ENCODE measurements at places on chromosomes 3 and 15.

- no peak for DNase-seq
Measured at GRCh38 chr3:12886106-12886679, 44.8 kb upstream of the RPL32 start.

GRCh38 chr3:137990427-137990826, 19.5 kb upstream of the CLDN18 start:
- DNase-seq, result no peak

GRCh38 chr3:4850211-4850927, 128.9 kb upstream of the BHLHE40 start:
- no peak for DNase-seq

- DNase-seq, result no peak
Measured at GRCh38 chr3:71495708-71496472, 87.6 kb downstream of the FOXP1 start.

- no peak for DNase-seq
Measured at GRCh38 chr3:74605437-74605836, 9.0 kb downstream of the CNTN3 start.

DNA sequence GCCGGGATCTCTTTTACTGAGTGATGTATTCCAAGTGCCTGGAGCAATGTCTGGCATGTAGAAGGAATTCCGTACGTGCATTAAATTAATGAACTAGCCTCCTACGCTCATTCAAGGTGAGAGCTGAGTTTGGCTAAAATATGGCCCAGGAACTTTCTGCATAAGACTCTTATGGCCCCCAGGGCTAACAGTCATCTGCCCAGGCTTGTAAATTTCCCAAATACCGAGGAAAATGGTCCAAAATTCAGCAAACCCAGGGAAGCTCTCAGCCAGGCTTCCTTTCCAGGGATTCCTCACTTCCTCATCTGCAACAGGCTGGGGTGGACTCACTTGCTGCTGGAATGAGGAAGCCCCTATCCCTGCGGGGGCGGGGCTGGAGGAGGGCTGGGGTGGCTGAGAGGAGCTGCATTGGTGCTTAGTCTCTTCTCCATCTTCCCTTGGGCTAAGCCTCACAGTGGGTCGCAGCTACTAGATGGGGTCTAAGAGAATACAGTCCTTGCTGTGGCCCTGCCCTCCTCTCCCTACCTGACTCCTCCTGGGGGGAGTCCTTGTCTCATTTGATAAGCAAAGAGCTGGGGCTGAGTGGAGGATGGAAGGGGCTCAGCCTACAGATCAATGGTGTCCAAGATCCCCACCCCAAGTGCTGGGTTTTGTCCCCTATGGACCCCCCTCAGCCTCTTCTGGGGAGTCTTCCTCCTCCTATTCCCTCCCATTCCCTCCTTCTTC, 28.5 kb upstream of the APOD start:
- DNase-seq, result no peak
